Gastroesophageal sphincter (tissue), 4 donors: ENCODE measurements at places on chromosomes 6 and 20.

- no peak for ATAC-seq
Measured at GRCh38 chr6:159693894-159694545, 979 bp upstream of the SOD2 start.

DNA sequence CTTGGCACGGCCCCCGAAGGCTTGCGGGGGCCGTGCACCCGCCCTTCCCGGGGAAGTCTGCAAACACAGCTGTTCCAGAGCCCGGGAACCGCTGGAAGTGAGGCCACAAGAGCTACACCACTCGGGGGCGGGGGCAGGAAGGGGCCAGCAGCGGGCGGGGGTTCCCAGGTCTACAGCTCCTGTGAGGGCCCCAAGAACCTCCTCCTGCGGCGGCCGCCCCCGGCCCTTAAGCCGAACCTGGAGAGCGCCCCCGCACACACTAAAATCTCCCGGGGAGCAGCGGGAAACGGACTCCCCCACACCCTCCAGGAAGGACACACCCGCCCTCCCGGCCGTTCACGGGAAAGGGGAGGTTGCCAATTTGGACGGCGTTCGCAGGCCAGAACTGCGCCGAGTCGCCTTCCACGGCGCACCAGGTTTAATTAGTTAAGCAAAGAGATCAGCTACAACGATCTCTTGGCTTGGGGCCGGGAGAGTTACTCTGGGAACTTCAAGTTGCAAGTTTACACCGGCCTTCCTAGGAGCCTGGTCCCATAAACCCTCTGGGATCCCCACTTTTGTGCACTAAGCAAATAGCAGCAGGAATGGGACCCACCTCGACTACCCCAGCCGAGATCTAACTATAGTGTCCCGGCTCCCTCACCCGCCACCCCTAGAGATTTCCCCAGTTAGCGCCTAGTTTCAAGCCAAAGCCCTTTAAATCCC is 1.7 kb downstream of the JAG1 start:
- ATAC-seq: peak; percentile 21

DNA sequence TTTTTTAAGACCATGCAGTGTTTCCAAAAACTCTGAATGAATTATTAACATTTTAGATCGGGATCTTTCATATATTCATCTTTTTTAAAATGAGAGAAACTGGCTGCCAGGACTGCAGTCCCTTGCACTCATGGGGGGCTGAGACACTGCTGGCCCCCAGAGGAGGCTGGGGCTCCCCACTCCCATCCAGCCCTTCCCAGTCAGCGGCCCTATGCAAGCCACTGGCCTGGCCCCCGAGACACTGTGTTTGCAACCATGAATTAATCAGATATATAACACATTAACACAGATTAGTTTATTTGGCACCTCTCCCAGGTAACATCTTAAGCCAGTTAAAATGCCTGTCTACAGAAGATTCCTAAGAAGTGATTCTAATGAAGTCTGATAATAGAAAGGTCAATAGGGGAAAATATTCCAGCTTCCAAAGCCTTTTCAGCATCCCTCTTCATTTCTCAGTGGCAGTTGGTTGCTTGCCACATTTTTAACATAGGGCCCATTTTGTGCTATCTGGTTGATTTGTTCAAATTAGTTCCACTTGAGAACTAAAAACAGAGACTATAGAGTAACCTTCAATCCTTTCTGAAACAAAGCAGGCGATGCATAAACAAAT is 184.4 kb upstream of the FBXL4 start:
- ATAC-seq: no peak

GRCh38 chr20:34792687-34793363 is 32.6 kb downstream of the NCOA6 start:
- no peak for ATAC-seq

- ATAC-seq: peak; percentile 85
Measured at GRCh38 chr6:149925974-149926777, 3.3 kb upstream of the RAET1G start.

DNA sequence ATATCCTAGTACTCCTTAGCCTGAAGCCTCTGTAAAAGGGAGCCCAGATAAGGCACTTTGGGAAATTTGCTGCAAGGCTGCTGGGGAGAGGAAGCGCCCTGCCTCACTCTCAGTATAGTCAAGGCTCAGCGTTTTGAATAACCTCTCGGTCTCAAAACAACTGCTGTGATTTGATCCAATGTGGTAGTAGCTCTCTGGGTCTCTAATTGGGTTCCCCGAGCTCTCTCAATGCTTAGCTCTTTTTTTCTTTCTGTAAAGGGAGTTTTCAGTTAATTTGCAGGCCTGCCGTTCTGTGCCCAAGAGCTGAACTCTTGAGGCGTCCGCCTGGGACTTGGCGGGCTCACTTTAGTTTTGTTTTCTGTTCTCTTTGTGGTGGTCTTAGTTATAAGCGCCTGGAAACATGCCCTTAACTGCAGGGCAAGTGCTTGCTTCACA is 41.2 kb downstream of the ZHX3 start:
- no peak for ATAC-seq

- ATAC-seq: no peak
Measured at GRCh38 chr6:155483858-155484257, 28.2 kb upstream of the NOX3 start.

GRCh38 chr6:45714741-45715507 is 300.7 kb downstream of the CLIC5 start:
- peak; percentile 60 for ATAC-seq

DNA sequence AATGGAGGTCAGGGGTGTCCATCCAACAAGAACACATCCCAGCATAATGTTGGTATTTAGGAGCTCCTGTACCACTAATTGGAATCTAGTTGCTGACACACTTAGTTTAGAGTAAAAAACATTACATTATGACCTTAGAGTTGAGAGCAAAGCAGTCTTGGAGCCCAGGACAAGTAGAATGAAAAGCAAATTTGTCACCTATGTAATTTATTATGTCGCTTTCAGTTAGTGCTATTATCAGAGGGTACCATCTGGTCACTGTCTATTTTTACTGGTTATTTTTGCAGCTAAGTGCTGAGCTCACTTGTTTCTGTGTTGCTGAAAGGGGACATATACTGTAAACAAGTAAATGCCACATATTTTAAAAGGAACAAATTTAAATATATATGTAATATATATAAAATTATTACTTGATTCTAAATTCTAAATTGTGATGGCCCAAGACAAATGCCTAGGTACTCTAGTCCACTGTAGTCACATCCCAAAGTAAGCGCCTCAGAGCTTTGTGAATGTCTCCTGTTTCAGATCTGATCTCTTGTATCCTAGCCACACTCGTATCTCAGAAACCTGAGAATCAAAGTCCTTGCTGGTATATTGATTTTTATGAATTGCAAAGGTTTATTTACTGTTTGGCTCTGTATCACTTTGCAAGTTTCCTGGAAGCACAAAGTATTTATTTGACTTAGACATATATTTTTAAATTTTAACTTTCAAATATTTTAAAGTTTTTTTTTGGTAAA is 148.6 kb upstream of the MAN1A1 start:
- no peak for ATAC-seq

GRCh38 chr20:20447196-20447595 is 79.3 kb downstream of the INSM1 start:
- no peak for ATAC-seq

- ATAC-seq: no peak
Measured at GRCh38 chr6:47298475-47298874, 11.2 kb downstream of the TNFRSF21 start.

DNA sequence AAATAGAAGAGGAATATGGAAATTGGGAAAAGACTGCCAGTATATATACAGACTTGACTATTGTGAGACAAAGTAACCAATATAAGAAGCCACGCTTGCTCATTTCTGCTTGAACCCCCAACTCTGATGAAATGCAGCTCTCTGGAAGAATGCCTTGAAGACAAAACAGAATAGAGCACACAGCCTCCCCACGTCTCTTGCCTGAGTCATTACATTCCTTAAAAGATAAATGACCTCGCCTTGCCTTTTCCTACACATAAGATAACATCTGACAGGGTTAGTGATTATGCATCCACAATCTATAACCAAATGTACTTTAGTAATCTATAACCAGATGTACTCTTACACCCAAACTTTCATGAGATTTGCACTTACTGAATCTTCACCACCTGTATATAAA is 141.1 kb upstream of the EEF1E1 start:
- no peak for ATAC-seq

DNA sequence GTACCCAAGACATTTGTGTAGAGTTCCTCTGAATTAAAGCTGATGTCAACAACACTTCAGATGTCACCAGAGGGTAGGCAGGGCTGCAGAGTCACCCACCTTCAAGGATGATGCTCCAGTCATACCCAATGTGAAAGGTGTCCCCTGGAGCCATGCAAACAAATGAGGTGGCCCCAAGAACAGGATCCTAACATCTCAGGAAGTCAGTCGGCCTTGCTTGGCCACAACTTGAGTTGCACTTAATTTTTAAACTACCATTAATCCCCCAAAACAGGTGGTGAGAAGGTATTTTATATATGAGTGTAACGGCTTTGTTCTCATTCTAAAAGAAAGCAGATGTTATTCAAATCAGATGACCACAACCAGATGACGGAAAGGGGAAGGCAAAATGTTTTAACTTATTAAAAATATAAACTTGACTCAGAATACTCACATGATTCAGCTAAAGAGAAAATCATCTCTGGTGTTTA is 21.1 kb upstream of the SERPINB1 start:
- ATAC-seq: no peak
